NCI-H187 (cell line): ENCODE measurements at places on chromosomes 16 and 17.

- no peak for DNase-seq
Observed at GRCh38 chr17:40516581-40517285, 15.3 kb upstream of the TNS4 start.

DNA sequence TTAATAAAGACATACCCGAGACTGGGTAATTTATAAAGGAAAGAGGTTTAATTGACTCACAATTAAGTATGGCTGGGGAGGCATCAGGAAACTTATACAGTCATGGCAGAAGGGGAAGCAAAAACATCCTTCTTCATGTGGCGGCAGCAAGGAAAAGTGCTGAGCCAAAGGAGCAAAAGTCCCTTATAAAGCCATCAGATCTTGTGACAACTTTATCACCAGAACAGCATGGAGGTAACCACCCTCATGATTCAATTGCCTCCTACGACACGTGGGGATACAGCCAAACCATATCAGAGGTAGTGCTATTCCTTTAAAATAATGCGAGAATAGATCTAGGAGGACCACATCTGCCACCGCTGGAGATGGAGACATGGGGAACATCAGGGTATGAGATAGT is 9.0 kb downstream of the C16orf54 start:
- no peak for DNase-seq

DNA sequence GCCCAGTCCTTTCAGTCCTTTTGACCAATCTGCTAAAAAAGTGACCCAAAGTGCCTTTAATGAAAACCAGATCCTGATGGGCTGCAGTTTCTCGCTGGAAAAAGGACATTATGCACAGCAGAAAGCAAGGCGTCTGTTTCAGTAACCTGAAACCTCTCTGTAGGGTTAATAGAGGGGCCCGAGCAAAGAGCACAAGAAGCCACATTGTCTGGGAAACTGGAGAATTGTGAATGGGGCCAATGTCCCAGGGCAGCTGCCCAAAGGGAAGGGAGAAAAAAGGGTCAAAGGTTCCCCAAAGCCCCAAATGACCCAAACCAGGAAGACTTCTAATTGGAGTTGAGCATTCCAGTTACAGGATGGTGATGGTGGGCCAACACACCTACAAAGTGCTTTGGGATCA is 3.0 kb downstream of the OTOA start:
- no peak for DNase-seq

DNA sequence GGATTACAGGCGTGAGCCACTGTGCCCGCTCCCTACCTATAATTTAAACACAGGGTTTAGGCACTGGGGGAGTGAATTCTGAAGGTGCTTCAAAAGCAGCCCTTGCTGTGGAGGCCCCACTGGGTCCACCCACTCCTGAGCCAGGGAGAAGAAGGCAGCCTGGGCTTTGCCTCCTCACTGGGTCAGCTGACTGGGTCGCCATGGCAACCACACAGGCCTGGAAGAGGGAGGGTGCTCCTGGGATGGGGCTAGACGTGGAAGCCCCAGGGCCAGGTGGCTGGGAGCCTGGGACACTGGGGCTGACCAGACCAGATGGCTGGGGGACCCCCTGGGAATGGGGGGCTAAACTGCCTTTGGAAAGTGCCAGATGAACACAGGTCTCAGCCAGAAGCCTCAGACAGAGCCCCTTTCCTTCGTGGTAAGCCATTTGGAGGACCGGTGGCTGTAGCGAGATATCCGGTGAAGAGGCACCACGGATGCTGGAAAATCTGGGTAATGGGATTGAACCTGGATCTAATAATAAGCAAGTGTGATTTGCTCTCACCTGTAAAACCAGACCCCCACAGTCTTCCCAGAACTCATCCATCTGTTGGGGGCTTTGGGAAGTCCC is 32.9 kb downstream of the TRARG1 start:
- DNase-seq, result peak; percentile 17

DNA sequence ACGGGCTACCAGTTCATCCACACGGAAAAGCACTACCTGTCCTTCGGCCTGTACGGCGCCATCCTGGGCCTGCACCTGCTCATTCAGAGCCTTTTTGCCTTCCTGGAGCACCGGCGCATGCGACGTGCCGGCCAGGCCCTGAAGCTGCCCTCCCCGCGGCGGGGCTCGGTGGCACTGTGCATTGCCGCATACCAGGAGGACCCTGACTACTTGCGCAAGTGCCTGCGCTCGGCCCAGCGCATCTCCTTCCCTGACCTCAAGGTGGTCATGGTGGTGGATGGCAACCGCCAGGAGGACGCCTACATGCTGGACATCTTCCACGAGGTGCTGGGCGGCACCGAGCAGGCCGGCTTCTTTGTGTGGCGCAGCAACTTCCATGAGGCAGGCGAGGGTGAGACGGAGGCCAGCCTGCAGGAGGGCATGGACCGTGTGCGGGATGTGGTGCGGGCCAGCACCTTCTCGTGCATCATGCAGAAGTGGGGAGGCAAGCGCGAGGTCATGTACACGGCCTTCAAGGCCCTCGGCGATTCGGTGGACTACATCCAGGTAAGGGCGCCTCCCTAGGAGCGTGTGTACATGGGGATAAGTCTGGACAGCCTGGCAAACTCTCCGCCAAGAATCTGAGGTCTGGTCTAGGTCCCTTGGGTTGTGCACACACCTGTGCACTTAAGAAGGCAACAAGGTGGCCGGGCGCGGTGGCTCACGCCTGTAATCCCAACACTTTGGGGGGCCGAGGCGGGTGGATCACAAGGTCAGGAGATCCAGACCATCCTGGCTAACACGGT is 4.2 kb downstream of the HAS3 start:
- DNase-seq, result no peak

DNA sequence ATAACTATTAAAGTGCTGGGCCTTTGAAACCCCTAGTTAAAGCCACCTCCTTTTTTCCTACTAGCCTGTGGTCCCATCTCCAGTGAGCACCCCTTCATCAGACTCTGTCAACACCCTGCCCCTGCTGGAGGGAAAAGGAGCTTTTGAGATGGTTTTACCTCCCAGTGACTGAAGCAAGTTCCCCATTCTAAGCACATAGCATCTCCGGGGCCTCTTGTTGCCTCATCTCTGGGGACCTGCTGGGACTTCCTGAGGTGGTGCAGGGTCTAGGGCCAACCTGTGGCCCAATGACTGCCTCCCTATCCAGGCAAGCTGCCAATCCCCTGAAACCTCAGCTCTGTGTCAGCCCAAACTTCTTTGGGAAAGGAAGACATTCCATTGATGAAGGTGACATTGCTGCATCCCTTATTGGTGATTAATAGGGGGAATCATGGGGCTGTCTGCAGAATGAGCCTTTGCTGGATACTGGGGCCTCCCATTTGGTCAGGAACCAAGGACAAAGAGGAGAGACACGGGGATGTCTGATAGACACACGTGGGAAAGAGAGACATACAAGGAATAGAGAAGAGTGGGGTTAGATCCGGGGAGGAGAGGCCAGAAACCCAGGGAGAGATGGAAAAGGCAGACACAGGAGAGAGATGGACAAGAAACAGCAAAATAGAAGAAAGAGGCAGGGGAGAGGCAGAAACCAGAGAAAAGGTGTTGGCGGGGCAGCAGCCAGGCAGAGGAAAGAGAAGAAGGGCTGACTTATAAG is 2.4 kb downstream of the C1QL1 start:
- DNase-seq, result no peak
